ENCODE measurements at places on chromosomes 5 and 9.

DNA sequence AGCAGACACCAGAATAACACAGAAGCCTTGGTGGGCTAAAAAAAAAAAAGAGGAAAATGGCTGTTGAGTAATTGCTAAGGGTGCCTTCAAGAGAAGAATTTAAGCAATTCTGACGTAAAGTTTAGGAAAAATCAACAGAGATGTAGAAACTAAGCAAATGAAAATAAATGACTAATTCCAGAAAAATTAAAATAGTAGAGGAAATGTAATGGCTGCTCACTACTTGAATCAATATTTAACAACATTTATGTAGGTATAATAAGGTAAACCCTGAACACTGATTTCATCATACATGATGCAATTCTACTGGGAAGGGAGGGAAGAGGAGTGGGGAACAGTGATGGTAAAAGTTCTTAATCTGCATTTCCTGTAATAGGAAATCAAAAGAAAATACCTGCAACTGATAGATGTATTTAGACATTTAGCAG lies 41.4 kb downstream of the PUM3 start:
- peak; percentile 55 for DNase-seq

GRCh38 chr5:97545886-97546535 lies 363.0 kb upstream of the RIOK2 start:
- DNase-seq = no peak

DNA sequence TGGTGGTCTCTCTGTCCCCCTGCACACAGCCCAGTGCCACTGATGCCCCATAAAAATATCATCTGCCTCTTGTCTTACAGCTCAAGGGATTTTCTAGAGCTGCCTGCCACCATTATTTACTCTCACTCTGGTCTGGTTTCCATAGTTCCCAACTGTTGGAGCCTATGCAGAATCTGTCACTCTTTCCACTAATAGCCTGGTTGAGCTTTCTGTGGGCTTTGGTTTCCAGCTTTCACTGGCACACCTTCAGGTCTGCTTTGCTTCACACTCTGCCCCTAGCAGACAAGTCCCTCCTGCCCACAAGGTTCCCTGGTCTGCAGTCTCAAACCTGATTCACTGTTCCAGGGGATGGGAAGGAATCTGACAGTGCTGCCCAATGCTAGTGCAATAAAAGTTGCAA lies 103.0 kb upstream of the FTMT start:
- no peak for DNase-seq

GRCh38 chr5:131209506-131210150 lies 38.9 kb downstream of the LYRM7 start:
- no peak for DNase-seq

DNA sequence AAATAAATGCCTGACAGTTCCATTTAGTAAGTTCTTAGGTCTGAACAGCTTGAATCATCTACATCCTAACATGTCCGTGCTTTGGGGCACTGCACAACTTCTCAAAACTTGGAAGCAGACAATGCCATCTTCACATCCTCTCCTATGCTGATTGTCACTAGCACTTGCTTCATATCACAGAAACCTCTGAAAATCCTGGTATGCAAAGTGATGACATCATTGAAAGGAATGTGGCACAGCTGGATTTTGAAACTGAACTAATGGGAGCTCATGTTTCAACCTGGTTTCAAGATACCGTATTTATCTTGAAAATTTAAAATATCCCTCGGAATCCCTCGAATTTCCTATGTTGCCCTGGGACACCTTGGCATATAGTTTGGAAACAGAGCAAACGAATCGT lies 490.2 kb upstream of the DAP start:
- DNase-seq = no peak

DNA sequence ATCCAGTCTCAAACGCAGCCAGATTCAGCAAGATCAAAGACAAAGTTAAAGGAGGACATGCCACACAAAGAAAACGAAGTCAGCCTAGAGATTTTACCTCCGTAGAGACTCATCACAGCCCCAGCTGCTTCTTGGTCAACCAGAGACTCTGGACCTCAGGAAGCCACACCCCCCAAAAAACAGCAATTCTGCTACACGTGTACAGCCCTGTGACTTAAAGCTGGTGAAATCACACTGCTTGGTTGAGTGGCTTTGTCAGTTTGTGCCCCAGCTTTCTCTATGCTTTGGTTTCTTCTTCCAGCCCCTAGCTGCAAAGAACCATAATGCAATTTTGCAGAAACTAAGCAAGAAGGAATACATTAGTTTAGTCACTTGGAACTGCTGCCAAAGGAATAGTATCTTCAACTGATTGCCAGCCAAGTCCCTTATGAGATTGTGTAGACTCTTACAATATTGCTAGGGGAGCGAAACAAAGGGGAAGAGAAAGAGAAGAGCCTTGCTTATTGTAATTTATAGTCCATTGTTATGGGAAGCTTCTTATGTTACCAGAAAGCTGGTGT lies 158.8 kb upstream of the ZNF462 start:
- no peak for DNase-seq

- DNase-seq = no peak
Measured at GRCh38 chr5:142206801-142207200, 98.2 kb downstream of the NDFIP1 start.

DNA sequence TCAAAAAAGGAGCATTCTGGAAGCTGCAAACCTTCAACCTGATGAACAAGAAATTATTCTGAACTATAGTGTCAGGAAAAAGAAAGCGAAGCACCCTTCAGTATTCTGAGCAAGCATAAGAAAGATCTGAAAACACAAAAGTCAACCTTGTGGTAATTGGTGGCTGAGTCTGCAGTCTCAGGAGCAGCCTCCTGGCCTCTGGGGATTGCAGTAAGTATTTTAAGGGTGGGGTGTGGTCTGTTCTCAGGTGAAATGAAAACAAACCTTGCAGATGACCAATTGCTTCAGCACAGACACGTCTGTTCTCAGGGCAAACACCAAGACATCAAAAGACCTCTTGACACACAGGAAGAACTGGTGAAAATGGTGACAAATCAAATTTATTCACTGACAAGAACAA lies 147.8 kb upstream of the RAPGEF1 start:
- DNase-seq = no peak

GRCh38 chr5:77844373-77844622 lies 68.2 kb upstream of the TBCA start:
- DNase-seq = no peak

DNA sequence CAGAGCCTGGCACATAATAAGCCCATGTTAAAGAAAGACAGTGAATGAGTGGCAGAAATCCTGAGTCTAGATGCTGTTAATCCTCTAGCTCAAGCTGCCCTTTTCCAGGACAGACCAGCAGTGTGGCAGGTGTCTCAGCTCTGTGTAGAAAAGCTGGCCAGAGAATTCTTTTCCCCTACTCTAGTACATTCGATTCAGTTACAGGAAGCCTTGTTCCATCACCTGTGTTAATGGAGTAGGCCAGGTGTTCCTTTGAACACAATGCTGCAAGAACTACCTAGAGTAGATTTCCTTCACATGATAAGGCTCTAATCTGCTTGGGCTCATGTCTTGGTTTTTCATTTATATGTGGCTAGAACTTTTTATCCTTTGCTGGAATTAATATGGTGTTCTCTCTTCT lies 52.5 kb downstream of the NUP214 start:
- no peak for DNase-seq

GRCh38 chr5:51404255-51404654 lies 21.0 kb downstream of the ISL1 start:
- DNase-seq = no peak

DNA sequence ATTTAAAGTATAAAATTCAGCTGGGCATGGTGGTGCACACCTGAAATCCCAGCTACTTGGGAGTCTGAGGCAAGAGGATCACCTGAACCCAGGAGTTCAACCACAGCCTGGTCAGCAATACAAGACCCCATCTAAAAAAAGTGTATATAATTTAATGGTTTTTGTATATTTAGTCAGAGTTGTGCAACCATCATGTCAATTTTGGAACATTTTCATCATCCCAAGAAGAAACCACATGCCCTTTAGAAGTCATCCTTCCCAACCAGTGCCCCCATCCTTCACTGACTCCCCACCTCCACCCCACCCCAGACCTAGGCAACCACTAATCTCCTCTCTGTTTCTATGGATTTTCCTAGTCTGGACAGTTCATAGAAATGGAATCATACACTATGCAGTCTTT lies 18.8 kb upstream of the TEK start:
- DNase-seq = peak; percentile 45

DNA sequence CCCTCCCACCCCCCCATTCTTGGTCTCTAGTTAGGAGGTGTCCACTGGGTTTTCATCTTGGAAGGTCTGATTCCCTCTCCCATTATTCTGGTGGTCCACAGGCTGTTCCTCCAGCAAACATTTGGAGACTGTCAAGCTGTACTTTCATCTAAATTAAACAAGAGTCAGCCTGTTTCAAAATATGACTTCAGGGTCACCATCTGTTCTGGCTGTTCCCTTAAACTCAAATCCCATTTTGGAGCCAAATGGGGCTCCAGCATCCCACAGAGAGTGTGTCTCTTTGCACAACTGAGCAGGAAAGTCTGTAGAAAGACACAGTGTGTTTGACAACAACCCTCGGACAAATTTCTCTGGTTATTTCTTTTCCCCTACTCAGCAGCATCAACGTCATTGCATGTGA lies 20.5 kb downstream of the COL15A1 start:
- DNase-seq = no peak

GRCh38 chr9:3528451-3528850 lies 2.6 kb upstream of the RFX3 start:
- no peak for DNase-seq

- DNase-seq = no peak
Measured at GRCh38 chr9:17793713-17794622, 215.1 kb downstream of the SH3GL2 start.

GRCh38 chr5:8870349-8870958 lies 675.4 kb downstream of the SEMA5A start:
- no peak for DNase-seq

DNA sequence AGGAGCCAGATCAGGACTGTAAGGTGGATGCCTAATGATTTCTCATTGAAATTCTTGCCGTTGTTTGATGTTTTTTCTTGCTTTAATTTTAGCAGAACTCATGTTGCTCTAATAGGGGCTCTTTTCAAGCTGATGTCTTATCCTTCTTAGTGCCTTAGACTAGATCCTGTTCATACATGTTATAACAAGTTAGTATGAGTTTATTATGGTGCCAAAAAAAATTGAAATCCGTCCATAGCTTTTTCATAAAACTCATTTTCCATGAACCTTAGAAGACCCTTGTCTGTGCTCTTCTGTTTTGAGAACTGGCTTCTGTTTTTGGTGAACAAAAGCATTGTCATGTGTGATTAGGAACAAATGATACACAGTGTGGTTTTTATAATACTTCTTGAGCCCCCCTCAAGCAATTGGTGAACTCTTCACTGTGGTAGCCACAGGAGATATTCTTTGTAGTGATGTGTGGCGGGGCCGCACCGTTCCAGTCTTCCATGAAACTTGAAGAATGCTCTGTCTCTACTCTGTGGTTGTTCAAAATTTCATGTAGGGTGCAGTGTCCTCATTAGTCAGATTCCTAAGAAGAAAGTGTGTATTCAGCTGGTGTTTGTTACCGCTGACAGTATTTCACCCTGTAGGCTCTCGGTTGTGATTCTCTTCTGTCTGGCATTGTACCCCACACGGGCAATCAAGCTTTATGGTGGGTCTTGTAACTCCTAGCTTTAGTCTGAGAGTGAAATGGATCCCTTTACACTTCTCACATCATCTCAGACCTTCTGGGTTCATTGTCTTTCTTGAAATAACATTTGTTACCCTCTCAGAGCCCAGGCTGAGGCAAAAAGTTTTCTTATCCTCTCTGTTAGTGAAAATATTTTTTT lies 10.7 kb downstream of the OTULIN start:
- DNase-seq = no peak

- DNase-seq = no peak
Measured at GRCh38 chr5:96628406-96628805, 33.8 kb upstream of the CAST start.

GRCh38 chr5:6733411-6734242 lies 20.4 kb downstream of the TENT4A start:
- peak; percentile 81 for DNase-seq

GRCh38 chr5:14742498-14742897 lies 78.0 kb downstream of the OTULIN start:
- DNase-seq = no peak

- DNase-seq = no peak
Measured at GRCh38 chr5:124289130-124289529, 457.3 kb downstream of the ZNF608 start.

Data from amniotic epithelial cell (primary cell).